ENCODE measurements at places on chromosomes 2 and 18. TPM values are rescaled to one million over a fixed set of nuclear protein-coding genes. Genes with fewer than 3 reads are reported as not detected.

DNA sequence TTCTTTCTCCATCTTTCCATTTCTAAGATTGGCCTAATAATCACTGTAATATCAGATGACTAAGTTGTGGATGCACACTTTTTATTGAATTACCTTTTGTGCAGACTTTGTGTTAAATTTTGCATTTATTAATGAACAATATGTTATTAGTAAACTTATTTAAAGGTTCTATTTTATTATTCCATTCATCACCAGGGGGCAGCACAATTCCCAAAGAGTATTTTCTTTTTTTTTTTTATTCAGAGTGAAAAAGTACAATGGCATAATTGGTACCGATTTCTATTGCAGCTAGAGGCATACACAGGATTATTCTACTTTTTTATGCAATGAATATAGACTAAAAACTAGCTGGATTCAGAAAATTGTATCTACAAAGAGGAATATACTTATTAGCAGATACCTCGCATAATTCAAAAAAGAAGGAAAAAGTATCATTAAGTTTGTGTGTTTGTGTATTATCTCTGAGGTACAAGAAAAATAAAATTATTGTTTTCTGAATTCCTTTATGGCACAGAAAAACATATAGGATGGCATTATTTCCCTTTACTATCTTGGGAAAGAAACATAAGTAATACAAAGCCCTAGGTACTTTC is 390.6 kb downstream of the ERBB4 start:
- peaks cover 3% of the 10 kb centered on the region for H3K4me1 ChIP-seq
- H3K36me3 ChIP-seq, result no peaks in the 10 kb centered on the region
- H3K4me3 ChIP-seq, result no peak overlapping the region
- no peaks in the 10 kb centered on the region for H3K27me3 ChIP-seq
- H3K27ac ChIP-seq, result no peak overlapping the region

GRCh38 chr2:17878281-17879136 is at the start of gene KCNS3:
TSS of gene KCNS3 (plus strand) at chr2:17878667. CDS start at chr2:17931009, 52,342 bp downstream.
- peaks cover 17% of the 10 kb centered on the region for H3K4me1 ChIP-seq
- no peaks in the 10 kb centered on the region for H3K27me3 ChIP-seq
- H3K27ac ChIP-seq, result peak within 1 kb of the TSS; percentile 70
- no peaks in the 10 kb centered on the region for H3K36me3 ChIP-seq
- H3K4me3 ChIP-seq, result peak within 1 kb of the TSS; percentile 77

DNA sequence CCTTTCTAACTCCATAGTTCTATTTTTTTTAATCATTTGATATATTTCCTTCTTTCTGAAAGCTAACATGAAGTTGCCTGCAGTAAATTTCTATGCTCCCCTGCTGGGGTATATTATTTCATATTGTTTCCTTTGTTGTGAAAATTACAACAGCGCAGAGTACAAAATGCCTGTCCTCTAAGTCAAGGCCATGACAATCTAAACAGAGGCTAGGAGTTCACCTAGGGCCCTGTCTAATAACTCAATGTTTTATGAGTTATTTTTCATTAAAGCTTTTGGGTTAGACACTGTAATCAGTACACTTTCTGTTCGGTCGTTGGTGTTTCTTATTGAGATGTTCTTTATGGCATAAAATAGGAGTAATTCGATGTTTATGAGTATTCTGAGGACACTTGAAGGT is 111.2 kb downstream of the OSR1 start:
- no peak overlapping the region for H3K27ac ChIP-seq
- no peak for DNase-seq
- H3K4me3 ChIP-seq, result no peak overlapping the region

- no peaks in the 10 kb centered on the region for H3K36me3 ChIP-seq
- DNase-seq, result no peak
- no peak overlapping the region for H3K27ac ChIP-seq
- no peaks in the 10 kb centered on the region for H3K27me3 ChIP-seq
- no peaks in the 10 kb centered on the region for H3K4me1 ChIP-seq
Observed at GRCh38 chr2:180742801-180743200, 237.6 kb upstream of the UBE2E3 start.

DNA sequence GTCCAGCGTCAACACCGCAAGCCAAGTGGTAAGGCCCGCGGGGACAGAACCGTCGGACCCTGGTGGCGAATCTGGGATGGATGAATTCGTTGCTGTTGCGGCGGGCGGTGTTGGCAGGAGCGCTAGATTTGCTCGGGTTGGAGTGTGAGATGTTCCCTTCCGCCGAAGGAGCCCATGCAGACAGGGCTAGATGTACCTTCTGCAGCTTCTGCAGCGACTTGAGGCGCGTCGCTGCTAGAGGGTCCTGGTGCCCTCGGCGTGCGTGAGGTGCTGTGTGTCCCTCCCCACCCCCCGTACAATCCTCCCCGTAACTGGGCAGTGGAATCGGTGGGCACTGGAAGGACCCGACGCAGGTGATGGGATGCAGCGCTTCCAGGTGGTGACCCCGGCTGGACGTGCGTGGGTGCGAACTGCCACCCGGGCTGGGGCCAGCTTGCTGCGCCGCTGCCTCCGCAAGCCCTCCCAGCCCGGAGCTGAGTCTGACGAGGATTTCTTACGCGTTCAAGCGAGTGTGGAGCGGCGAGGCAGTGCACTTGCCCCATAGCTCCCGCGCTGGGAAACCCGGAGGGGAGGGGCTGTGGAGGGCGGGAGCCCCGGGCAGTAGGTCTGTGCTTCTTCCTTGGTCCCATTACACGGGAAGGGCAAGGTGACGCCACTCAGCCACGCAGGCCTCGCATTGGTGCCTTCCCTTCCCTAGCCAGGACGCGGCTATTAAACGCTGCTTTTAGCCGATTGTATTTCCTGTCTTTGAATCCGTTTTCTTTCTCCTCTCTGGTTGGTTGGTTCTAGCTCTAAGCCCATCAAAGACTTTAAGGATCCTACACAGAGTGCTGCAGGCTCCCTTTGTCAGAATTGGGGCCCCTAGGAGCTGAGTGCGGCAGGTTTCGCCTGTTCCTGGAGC is 34.2 kb downstream of the CHRNA1 start:
- no peaks in the 10 kb centered on the region for H3K27me3 ChIP-seq
- H3K4me3 ChIP-seq, result peak overlapping the region; percentile 63
- no peaks in the 10 kb centered on the region for H3K4me1 ChIP-seq
- no peaks in the 10 kb centered on the region for H3K36me3 ChIP-seq
- no peak overlapping the region for H3K27ac ChIP-seq

- H3K27me3 ChIP-seq, result no peaks in the 10 kb centered on the region
- no peak overlapping the region for H3K4me3 ChIP-seq
- no peaks in the 10 kb centered on the region for H3K36me3 ChIP-seq
Observed at GRCh38 chr2:39494784-39495251, 57.7 kb upstream of the MAP4K3 start.

GRCh38 chr18:50726960-50727589 is 92.7 kb downstream of the MRO start:
- DNase-seq, result no peak
- no peaks in the 10 kb centered on the region for H3K4me1 ChIP-seq
- H3K36me3 ChIP-seq, result no peaks in the 10 kb centered on the region
- no peak overlapping the region for H3K27ac ChIP-seq
- H3K4me3 ChIP-seq, result no peak overlapping the region

- H3K27me3 ChIP-seq, result no peaks in the 10 kb centered on the region
- no peak overlapping the region for H3K27ac ChIP-seq
- H3K4me1 ChIP-seq, result peaks cover 6% of the 10 kb centered on the region
- no peak overlapping the region for H3K4me3 ChIP-seq
- H3K36me3 ChIP-seq, result no peaks in the 10 kb centered on the region
- no peak for DNase-seq
Observed at GRCh38 chr2:238238311-238238765, 1.5 kb downstream of the HES6 start.

- H3K27ac ChIP-seq, result no peak overlapping the region
- no peaks in the 10 kb centered on the region for H3K36me3 ChIP-seq
- no peak for DNase-seq
- H3K27me3 ChIP-seq, result no peaks in the 10 kb centered on the region
Observed at GRCh38 chr2:73823916-73824523, 4.7 kb upstream of the STAMBP start.

DNA sequence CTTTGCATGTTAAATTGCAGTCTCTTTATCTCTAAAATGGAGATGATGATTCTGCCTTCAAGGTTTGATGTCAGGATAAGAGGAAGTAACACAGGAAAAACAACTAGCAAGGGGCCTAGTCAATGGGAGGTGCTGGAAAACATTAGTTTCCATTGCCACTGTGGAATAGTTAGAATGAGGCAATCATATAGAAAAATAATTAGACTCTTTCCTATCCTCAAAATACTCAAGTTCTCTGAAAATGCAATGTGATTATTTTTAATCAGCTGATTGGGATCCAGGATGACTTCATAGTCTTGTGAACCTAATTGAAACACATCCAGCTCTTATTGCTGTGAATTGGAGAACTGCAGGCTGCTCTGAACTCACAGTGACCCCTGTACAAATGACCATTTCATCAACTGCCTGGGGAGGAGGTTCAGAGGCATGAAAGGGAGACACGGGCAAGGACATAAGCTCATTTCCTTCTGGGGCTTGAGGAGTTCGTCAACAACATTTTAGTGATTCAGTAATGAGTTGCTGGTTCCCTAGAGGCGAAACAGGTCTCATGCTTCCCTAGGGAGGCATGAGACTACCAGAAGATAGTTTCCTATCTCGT is 422.5 kb downstream of the LPIN1 start:
- H3K27ac ChIP-seq, result peak overlapping the region; percentile 61
- no peak overlapping the region for H3K4me3 ChIP-seq
- H3K27me3 ChIP-seq, result no peaks in the 10 kb centered on the region
- DNase-seq, result no peak

GRCh38 chr2:213848631-213849030 is 562.2 kb upstream of the VWC2L start:
- DNase-seq, result no peak
- no peak overlapping the region for H3K4me3 ChIP-seq
- no peaks in the 10 kb centered on the region for H3K4me1 ChIP-seq
- H3K27ac ChIP-seq, result no peak overlapping the region
- H3K27me3 ChIP-seq, result no peaks in the 10 kb centered on the region
- no peaks in the 10 kb centered on the region for H3K36me3 ChIP-seq

GRCh38 chr2:100606726-100607343 is 44.0 kb downstream of the PDCL3 start:
- H3K27me3 ChIP-seq, result no peaks in the 10 kb centered on the region
- no peaks in the 10 kb centered on the region for H3K36me3 ChIP-seq
- DNase-seq, result no peak
- H3K4me1 ChIP-seq, result peaks cover 10% of the 10 kb centered on the region

DNA sequence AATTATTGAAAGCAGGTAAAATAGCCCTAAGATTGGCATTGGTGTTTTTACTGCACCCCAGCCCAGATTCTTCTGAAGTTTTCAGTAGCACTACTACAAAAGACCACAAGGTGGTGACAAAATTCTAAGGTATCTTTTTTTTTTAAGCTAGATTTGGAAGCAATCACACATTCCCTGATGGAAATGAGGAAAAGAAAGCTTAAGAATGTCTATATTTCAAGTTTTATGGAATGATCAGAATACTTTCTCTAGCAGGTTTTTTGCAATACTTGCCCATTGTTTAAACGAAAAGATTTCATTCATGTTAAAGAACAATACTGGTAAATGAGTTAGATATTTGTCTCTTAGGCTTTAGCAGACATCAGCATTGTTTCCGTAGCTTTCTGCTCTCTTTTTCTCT is 32.1 kb upstream of the ZNF638 start:
- no peak overlapping the region for H3K27ac ChIP-seq
- no peak overlapping the region for H3K4me3 ChIP-seq
- H3K36me3 ChIP-seq, result no peaks in the 10 kb centered on the region

- H3K36me3 ChIP-seq, result no peaks in the 10 kb centered on the region
- H3K4me1 ChIP-seq, result peaks cover 21% of the 10 kb centered on the region
- no peak overlapping the region for H3K4me3 ChIP-seq
- no peaks in the 10 kb centered on the region for H3K27me3 ChIP-seq
Observed at GRCh38 chr2:24456599-24457556, 34.2 kb upstream of the NCOA1 start.

DNA sequence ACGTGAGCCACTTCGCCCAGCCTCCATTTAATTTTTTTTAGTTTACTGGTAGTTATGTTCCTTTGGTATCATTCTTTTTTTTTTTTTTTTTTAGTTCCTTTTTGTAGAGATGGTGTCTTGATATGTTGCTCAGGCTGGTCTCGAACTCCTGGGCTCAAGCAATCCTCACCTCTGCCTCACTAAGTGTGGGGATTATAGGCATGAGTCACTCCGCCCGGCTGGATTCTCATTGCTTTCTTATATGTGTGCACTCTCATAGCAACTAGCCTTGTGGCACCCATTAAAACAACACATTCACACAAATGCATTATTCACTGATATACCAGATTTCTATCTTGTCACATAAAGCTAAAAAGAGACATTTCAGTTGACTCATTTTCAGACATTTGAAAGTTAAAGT is 4.2 kb downstream of the TTC27 start:
- DNase-seq, result no peak
- H3K27ac ChIP-seq, result no peak overlapping the region
- H3K4me3 ChIP-seq, result no peak overlapping the region
- H3K27me3 ChIP-seq, result no peaks in the 10 kb centered on the region
- peaks cover 11% of the 10 kb centered on the region for H3K36me3 ChIP-seq

- H3K27ac ChIP-seq, result no peak overlapping the region
- H3K4me3 ChIP-seq, result no peak overlapping the region
- DNase-seq, result no peak
- no peaks in the 10 kb centered on the region for H3K27me3 ChIP-seq
- peaks cover 44% of the 10 kb centered on the region for H3K36me3 ChIP-seq
Observed at GRCh38 chr2:86470890-86471289, 29.7 kb downstream of the KDM3A start.

DNA sequence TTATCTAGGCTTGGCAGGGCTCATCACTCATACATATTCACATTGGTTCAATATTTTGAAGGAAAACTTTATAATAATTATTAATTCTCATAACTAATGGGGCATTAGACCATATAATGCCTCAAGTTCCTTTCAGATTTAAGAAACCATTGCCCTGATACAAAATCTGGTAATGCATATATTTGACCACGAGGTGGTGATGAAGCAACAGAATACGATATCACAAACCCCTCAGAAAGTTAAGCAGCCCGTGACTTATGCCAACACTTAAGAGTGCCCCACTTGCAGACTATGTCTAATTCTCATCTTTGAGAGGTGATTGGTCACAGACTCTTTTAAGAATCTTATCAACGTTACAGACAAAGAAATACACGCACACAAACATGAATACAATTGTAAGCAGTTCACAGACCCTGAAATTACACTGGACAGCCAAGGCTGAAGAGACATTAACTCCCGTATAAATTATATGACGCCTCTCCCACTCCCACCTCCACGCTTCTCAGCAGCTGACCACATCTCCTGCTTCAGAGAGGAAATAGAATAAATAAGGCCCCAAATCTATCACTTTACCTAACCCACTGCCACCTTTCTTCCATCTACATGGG is 20.7 kb upstream of the DNAH6 start:
- no peak for DNase-seq
- H3K4me1 ChIP-seq, result no peaks in the 10 kb centered on the region
- no peak overlapping the region for H3K27ac ChIP-seq

The IWS1 gene
- total RNA-seq, result 43.2 TPM

The IL36RN gene
- total RNA-seq, result not detected

The CD8A gene
- 3.4 TPM for total RNA-seq

The PSMA8 gene
- not detected for total RNA-seq

The DAPL1 gene
- total RNA-seq, result not detected
